ENCODE measurements at places on chromosomes 7 and 10.

DNA sequence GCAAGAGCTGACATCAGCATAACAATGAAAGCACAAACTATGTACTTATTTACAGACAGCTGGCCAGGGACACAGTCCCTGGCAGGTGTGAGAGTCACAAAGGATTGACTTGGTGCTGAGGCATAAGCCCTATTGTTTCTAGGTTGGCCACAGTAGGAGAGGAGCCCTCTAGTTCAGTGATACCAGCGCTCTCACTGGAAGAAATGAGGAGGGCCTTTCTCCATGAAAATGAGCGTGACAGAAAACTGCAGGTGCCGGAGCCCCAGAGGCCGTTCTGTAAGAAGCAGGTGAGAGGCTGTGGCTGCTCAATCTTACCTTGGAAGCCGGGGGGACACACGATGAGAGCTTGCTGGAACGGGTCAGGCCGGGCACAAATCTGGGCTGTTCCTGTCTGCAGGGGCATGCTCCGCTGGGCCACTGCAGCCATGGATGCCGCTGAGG lies 90.5 kb downstream of the CLEC2L start:
- DNase-seq = no peak

DNA sequence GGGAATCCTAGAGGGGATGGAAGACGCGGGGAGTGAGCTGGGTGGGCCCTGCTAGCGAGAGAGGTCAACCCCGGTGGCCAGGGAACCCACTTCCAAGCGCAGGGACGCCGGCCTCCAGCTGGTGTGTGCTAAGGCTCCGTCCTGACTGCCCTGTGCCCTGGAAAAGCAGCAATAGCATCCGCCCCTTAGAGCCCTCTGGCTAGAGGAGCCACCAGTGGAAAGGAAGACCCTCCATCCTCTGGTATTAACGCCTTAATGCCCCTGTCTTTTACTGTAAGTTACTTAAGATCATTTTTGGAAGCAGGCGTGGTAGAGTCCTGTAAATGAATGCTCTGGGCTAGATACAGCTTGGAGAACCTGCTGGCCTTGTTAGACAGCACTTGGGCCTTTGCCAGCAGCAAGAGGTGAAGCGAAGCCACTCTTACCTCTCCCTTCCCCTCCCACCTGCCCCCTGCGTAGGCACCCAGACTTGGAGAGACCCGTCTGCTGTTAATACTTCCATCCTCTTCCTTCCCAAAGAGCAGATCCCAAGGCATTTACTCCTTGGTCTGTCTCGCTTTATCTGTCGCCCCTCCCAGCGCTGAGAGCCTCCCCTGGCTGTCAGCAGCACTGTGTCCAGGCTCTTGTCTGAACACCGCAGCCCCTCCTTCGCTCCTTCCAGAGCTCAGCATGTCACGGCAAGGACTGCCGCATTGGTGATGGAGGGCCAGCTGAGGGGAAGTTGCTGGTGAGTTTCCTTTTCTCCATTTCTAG lies 4.6 kb downstream of the REPIN1 start:
- no peak for DNase-seq

GRCh38 chr10:323651-324293 lies 188.5 kb downstream of the ZMYND11 start:
- DNase-seq = no peak

- DNase-seq = no peak
Measured at GRCh38 chr7:131547589-131547988, 8.8 kb downstream of the PODXL start.

DNA sequence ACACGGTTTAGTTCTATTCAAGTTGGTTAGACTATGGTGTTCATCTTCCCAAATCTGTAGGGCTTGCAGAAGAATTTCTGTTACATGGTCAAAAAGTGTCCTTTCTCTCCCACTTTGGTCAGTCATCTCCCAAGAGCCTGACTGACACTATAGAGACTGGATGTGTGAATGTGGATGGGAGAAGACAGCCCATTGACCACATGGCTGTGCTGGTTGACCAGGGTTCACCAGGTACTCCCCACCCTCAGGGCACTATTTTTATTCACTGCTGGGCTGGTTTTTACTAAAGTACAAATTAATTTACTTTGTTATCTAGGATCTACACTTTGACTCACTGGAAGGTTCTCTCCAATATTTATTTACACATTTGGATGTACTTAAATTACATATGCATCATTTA lies 2.3 kb downstream of the ZNF804B start:
- DNase-seq = no peak

DNA sequence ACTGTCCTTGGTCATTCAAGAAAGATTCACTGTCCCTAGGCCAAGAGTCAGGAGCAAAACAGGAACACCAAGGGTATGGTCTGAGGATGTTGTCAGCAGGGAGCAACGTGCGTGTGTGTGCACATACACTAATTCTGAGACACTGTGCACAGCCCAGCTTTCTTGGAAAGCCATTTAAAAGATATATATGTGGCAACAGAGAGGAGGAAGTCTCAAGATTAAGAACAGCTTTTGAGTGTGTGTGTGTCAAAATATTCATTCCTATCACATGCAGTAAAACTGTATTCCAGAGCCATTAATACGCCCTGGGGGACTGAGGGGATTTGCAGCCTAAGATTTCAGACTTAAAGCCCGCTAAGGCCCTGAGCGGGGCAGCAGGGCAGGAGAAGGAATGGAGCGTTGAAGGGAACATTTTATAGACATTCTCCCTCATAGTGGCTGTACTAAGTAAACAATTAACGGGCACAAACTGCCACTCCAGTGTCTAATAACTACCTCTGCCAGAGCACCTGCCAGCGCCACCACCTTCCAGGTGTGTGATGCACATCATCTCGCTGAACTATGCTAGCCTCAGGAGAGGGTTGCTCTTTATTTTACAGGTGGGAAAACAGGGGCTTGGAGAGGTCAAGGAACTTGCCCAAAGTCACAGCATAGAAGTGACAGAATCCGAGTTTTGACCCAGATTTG lies 2.0 kb downstream of the NOD1 start:
- no peak for DNase-seq

DNA sequence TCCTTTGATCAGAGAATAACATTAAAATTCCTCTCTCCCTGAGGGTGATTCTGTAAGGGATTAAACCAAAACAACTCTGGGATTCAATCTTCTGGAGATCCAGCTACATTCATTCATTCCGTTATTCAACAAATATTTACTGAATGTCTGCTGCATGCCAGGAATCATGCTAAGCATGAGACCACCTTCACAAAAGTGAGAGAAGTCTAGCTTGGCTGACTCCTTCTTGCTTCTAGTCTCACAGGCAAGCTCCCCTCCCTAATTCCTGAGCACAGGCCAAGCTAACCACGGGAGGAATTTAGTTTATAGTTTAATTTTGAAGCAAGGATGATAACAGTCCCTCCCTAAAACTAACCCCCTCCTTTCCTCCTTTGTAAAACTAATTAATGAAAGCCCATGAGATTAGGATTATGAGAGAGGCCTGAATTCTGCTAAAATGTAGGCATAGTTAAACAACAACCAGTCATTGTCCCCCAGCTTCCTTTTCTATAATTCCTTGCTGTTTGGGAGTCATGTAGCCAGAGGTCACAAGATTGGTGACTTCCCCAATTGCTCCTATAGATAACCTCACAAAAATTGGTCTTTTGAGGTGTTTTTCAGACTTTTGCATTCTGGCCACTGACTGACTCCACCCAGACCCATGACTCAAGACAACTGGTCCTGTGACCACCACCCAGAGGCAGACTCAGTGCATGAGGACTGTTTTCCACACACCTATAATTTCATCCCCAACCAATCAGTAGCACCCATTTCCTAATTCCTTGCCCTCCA lies 113.5 kb downstream of the ITGB8 start:
- no peak for DNase-seq

GRCh38 chr10:110436554-110437350 lies 61.0 kb upstream of the DUSP5 start:
- DNase-seq = no peak

DNA sequence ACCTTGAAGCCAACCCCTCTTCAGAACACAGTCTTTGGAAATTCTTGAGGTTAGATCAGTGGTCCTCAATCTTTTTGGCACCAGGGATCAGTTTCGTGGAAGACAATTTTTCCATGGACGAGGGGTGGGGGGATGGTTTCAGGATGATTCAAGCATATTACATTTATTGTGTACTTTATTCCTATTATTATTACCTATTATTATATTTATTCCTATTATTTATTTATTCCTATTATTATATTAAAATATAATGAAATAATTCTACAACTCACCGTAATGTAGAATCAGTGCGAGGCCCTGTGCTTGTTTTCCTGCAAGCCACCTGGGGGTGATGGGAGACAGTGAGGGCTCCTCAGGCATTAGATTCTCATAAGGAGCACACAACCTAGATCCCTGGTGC lies 17.9 kb downstream of the CAMK1D start:
- DNase-seq = no peak

DNA sequence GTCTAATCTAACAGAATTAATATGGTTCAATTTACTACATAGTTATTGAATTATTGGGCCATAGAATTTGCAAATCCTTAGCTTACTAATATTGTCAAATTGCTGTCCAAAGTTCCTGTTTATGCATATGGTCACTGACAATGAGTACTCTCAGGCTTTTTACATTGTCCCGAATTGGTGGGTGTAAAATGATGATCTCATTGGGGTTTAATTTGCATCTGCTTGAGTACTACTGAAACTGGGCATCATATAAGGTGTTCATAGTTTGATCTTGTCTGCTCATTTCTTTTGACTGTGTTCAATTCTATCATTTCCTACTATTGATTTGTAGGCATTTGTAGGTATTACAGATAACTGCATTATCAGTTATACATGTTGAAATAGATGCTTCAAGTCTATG lies 12.7 kb downstream of the ABCA13 start:
- no peak for DNase-seq

DNA sequence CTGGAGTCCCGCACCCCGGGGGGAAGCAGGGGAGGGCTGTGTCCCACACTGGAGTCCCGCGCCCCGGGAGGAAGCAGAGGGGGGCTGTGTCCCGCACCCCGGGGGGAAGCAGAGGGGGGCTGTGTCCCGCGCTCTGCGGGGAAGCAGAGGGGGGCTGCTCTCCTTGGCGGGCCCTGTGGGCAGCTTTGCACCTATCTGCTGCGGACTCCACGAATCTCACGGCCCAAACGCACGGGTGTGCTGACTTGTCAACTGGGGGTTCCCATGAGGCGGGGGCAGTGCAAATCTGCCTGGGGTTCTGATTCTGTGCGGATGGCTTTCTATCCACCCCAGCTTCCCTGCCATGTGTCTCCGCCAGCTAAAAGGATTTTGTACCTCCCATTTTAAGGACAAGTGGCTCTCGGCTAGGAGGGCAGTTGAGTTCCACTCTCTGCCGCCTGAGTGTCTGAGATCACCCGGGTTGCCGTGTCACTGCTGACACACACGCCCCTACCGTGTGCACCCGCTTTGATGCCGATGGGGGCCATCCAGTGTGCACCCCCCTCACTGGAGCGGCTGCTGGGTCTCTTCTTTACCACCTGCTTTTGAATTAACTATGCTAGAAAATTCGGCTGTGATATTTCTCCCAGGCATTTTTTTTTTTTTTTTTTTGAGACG lies 20.5 kb downstream of the GPER1 start:
- no peak for DNase-seq

GRCh38 chr10:128047351-128047750 lies 78.9 kb downstream of the MKI67 start:
- DNase-seq = peak; percentile 52

GRCh38 chr7:4665661-4666060 lies 16.4 kb upstream of the FOXK1 start:
- no peak for DNase-seq

DNA sequence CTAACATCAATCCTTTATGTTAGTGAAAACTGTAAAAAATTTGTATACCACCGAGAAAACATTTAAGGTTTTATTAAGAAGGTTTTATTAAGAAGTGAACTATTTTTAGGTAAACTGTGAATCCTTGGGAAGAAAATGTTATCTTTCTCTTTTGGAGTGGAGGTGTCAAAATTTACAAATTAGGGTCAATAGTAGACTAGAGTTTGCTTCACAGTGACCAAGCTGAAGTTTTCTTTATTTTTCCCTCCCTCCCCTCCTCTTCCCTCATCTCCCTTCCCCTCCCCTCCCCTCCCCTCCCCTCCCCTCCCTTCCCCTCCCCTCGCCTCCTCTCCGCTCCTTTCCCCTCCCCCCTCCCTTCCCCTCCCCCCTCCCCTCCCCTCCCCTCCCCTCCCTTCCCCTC lies 168.8 kb downstream of the CNTNAP2 start:
- DNase-seq = no peak

- DNase-seq = no peak
Measured at GRCh38 chr7:12157517-12157916, 53.6 kb upstream of the TMEM106B start.

DNA sequence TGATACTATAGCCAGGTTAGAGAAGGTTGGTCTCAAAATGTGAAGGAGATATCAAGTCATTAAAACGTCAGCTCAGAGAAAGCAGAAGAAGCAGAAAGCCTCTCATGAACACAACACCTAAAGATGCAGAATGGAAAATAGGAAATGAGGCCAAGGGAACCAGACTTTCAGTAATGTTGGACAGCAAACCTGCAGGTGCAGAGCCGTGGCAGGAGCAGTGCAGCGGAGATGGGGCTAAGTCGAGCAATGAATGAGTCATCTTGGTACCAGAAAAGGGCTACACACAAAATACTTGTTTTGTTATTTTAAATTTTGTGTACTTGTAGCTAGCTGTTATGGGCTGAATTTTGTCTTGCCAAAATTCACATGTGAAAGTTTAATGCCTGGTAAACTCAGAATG lies 479.6 kb upstream of the POM121L12 start:
- no peak for DNase-seq

GRCh38 chr7:122893486-122893885 lies 7.2 kb upstream of the CADPS2 start:
- no peak for DNase-seq

- no peak for DNase-seq
Measured at GRCh38 chr7:120023494-120024167, 249.3 kb upstream of the KCND2 start.

DNA sequence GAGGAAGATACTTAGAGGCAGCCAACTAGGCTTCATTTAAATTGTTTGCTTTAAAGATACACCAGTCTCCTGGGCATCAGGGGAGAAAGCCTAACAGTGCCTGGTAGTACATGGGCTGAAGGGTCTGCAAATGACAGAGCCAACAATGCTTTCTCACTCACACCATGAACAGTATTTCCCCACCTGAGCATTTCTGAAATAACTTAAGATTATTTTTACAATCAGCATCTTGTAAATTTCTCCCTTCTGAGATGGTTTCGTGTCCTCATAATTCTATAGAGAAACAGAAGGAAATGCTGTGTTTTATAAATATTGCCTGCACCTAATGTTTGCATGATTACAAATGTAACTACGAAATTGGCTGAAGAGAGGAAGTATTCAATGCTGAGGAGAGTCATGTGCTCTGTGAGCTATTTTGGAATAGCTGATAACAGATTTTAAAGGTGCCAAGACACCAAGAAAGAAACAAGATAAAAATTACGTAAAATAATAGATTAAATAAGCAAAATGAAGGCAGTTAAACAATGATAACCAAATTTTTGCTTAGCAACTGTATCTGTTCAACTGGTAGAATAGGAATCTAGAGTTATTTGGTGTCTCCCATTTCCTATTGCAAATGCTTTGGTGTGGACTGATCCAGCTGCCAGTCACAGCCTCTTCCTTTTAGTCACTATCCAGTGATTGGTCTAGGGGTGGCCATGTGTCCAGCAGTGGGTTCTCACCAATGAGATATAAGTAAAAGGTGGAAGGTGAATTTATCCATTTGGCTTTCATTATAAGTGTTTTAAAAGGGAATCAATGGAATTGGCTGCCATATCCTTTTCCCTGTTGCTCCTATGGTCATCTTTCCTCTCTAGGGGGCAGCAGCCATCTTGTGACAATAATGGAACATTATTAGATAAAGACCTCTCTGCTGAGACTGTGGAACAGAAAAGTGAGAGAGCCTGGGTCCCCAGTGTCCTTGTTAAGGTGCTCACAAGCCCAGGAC lies 167.9 kb upstream of the SLC26A5 start:
- no peak for DNase-seq

GRCh38 chr7:142815134-142815533 lies 39.7 kb upstream of the EPHB6 start:
- DNase-seq = no peak
